ENCODE measurements at places on chromosomes 16 and 17.

- DNase-seq, result no peak
These were observed 2.1 kb downstream of the SRSF2 start for GRCh38 chr17:76735006-76735405.

DNA sequence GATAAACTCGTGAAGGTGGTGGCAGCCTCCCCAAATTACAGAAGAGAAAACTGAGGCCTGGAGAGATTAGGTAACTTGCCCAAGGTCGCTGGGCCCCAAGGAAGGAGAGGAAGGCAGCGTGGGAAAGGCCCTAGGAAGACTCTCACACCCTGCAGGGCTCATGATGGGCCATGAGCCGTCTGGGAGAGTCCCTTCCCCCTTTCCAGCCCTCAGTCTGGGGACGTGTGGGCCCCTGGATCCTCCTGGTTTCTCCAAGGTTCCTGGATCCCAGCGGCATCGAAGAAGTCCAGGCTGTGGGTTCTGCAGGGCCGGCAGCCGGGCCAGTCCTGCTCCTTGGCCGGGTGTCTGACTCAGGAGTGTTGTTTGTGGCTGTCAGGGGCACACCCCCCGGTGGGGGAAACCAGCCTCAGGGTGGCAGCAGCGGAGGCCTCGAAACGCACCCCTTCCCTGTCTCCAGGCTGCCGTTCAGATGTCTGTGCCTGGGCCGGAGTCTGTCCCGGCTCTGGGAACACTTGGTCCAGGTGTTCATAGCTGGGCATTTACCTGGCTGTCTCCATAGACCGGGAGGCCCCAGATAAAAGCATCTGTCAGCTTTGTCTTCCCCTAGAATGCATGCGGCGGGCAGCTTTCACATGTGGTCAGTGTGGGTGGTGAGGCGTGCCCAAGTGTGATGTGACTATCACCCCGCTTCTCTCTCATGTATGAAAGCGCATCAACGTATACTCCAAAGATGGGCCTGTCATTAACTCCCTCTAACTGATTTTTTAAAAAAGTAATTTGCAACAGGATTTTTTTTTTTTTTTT, 3.7 kb upstream of the RAP1GAP2 start:
- DNase-seq, result no peak

DNA sequence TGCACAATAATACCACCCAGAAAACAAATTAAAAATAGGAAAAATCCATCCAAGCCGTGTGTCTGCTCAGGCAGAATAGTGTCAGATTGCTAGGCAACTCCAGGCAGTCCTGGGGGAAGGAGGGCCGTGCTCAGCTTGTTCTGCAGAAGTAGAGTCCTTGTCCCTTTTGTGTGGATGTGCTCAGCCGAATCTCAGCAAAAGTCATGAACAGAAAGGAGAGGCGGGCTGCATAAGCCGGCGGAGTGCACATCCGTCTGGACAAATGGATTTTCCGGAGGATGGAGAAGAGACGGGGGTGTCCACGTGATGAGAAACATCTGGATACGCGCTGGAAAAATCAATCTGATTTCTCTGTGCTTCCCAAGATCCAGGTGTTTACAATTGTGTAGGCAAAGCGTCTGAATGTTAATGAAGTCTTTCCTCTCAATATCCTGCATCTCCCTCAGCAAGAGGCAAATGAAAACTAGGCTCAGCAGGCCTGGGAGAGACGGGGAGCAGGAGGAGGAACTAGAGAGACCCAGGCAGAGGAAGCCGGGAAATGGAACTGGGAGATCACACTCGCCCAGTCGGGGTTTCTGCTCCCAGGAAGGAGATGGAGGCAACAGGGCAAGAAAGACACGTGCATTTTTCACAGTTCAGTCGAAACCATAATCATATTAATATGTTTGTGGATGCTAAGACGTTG, 7.7 kb upstream of the RBFOX3 start:
- DNase-seq, result peak; percentile 66

DNA sequence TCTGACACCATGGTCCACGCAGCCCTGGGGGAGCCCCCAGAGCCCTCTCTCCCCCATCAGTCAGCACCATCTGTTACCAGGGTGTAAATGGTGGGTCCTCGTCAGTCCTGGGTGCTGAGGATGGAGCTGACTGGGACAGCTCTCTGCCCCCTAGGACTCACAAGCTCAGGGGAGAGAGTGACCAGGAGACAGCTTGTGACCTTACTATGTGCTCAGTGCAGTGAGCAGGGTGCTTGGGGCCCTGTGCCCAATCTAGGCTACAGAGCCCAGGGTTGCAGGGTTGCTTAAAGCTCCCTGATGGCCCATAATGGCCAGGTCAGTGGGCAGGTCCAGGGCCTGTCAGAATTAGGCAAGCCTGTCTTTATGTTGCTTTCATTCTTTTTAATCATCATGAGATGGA, 11.3 kb downstream of the MMP2 start:
- DNase-seq, result no peak
